Forelimb muscle (tissue), 1 donor: ENCODE measurements at places on chromosomes 7 and 10.

DNA sequence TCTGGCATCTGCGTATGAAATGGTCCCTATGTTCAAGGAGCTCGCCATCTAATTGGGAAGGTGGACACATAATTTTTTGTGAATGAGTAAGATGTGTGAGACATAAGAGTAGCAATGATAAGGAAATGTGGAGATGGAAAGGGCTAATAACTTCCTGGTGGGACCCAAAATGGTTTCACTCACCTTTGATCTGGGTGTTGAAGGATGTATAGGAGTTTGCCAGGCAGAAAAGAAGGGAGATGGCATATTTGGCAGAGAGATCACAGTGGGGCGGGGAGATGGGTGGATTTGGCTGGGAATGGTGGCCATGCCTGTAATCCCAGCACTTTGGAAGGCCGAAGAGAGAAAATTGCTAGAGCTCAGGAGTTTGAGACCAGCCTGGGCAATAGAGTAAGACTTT lies 4.5 kb downstream of the POP7 start:
- DNase-seq: no peak

DNA sequence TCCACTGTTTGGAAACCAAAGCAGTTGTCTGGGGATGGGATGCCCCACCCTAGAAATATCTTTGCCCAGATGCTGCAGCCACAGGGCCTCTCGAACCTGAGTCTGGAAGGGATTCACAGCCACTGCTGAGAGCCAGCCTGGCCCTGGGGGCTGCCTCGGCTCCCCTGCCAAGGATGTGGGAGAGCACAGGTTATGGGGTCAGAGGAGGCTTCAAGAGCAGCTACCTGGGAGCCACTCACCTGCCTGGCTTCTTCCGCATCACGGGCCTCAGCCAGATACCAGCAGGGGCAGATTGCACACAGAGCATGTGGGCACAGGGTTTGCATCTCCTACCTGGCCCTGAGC lies 5.4 kb upstream of the PWWP2B start:
- DNase-seq: no peak

DNA sequence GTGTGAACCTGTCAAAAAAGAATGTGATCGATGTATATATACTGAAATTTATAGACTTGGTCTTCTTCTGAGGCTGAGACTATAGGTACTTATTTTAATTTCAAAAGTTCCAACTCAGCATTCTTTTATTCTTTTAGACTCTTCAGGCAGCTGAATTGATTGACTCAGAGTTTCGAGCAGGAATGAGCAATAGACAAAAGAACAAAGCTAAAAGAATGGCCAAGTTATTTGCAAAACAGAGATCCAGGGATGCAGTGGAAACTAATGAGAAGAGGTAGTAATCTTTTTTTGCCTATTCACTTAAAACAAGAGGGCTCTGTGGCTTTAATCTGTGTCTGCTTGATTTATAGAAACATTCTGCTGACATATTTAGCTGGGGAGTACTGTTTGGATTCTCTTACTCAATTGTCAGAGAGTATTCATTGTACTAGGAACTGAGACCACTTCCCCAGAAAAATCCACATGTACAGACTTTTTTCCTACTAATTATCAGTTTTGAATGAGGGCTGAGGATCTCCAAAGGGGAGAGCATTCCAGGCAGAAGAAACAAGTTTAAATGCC lies 30.1 kb downstream of the BTAF1 start:
- no peak for DNase-seq

DNA sequence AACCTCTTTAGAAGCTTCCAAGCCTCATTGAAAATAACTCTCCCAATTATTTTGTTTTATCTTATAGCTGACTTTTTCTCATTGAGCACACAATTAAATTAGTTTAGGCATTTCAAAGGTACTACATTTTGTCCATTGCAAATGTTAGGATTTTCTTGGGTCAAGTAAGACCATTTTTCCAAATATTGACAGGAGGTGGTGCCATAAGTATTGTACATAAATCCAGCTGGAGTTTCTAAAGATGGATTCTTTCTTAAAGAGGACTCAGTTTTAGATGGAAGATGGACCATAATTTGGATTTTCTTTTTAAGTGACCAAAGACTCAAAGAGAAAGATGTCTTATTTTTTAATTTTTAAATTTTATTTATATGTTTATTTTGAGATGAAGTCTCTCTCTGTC lies 12.3 kb upstream of the OPN4 start:
- no peak for DNase-seq

GRCh38 chr10:3323865-3324498 lies 151.4 kb upstream of the PITRM1 start:
- DNase-seq: no peak

DNA sequence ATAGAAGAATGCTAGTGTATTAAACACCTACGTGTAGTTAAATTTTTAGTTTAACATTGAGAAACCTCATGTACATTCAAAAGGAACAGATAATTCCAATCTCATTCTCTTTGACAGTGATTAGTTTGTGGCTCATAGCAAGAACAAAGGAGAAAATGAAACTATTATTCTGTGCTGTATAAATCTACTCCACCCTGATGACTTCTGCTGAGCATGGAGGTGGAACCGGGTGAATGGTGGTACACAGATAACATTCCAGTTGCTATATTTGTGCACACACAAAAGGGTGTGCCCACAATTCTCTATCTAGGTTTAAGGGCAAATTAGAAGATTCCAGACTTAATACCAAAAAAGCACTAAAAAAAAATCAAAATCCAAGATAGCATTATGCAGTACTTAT lies 17.0 kb upstream of the RALA start:
- no peak for DNase-seq

DNA sequence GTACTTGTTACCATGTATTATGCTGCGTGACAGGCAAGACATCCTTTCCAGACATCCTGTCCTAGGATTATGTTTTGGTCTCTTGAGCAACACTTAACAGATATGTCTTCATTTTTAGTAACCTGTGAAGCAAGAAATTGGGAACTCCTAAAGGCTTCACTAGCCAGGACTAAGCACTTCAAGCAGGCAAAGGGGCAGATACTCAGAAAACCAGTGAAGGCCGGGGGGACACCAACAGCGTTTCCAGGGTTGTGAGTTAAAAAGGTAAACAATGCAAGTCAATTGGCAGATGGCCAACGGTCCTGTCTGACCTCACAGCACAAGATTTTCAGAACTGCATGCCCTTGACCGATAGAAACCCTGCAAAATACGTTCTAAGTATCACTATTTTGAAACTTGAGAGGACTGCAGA lies 77.6 kb upstream of the SFMBT2 start:
- no peak for DNase-seq

GRCh38 chr7:43039346-43039745 lies 73.1 kb upstream of the HECW1 start:
- no peak for DNase-seq

DNA sequence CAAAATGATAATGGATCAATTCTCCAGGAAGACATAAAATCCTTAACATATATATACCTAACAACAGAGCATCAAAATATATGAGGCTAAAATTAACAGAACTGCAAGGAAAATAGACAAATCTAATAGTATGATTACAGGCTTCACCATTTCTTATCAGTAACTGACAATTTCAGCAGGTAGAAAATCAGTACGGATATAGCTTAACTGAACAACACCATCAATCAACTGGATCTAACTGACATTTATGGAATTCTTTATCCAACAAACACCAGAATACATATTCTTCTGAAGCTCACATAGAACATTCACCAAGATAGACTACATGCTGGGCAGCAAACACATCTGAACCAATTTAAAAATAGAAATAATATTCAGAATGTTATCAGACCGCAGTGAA lies 121.1 kb upstream of the CDC14C start:
- no peak for DNase-seq

- no peak for DNase-seq
Measured at GRCh38 chr10:99389729-99390480, 40.5 kb downstream of the GOT1 start.

- DNase-seq: no peak
Measured at GRCh38 chr10:76399226-76399625, 967.8 kb downstream of the LRMDA start.

DNA sequence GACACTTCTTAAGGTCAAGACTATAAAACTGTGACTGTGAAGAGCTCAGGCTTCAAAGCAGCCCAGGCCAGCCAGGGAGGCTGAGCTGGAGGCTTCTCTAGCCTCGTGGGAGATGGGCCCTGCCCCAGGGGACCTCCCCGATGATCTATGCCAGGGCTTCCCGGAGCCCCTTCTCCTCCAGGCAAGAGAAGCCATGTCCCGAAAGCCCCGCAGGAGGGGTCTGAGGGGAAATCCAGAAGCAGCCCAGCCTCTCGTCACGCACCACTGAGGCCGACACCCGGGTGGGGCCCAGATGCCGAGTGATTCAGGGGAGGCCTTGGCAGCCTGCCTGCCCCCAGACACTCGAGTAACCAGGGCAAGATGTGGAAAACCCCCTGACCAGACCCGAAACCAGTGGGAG lies 63.7 kb downstream of the PROSER2 start:
- no peak for DNase-seq
